ENCODE measurements at places on chromosomes 11 and 22.
A peak's percentile ranks its signal among the peaks of the same experiment; 100 is the strongest.

GRCh38 chr11:64910451-64911093 lies 6.4 kb downstream of the ATG2A start:
- DNase-seq, result no peak

DNA sequence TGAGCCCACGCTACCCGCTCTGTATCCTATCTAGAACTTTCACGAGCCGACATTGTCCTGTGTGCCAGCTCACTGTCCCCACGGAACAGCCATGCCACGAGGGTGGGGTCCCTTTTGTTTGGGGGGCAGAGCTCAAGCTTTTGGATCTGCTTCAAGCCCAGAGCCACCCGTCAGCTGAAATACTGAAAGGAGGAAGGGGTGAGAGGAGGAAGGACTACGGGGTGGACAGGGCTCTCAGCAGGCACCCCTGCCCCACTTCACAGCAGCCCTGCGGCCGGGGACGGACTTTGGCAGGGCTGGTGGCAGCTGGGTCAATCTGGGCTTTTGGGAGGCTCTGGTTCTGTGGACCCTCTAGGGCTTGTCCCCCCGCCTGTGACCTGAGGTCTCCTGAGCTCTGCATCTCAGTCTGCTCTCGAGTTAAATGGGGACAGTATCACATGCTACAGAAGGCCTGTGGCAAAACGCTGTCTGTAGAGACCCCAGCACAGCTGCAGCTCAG lies 30.0 kb upstream of the MUC5AC start:
- no peak for DNase-seq

DNA sequence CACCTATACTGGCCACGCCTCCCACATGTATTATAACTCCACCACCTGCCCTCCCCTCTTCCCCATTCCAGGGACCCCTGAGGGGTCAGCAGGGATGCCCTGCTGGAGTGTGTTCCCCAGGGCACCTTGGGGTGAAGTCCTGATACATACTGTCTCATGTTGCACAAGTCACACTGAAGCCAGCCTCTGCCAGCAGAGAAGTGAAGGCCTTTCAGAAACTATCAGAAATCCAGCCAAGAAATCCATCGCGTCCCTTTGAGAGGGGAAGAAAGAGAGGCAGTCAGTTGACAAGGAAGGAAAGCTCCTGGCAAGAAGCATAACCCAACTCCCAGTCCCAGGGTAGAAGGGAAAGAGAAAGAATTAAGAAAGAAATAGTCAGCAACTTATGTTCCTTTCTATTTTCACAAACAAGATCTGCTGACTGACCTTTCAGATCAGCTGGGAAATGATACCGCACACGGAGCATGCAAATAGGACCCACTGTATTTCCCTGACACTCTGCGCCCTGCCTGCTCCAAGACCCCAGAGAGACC lies 45.2 kb downstream of the SC5D start:
- no peak for DNase-seq

- DNase-seq, result no peak
Measured at GRCh38 chr11:46286789-46287188, 9.3 kb downstream of the CREB3L1 start.

DNA sequence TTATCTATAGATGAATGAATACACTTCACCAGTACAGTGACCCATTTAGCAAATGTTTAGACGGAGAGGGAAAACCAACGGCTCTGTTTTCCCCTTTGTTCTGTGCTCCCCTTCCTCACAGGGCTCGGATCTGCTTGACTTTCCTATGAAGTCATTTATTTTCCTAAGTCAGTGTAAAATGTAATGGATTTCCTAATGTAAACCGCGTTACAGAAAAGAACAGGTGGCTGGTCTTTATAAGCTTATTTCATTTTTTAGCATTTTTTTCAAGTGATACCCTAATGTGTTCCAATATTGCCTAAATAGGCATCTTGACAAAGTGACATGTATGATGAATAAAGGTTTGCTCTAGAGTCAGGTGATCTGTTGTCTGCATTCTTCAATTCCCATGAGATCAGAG lies 207.5 kb downstream of the PGR start:
- DNase-seq, result no peak

GRCh38 chr11:86805873-86806310 lies 5.5 kb downstream of the PRSS23 start:
- no peak for DNase-seq

DNA sequence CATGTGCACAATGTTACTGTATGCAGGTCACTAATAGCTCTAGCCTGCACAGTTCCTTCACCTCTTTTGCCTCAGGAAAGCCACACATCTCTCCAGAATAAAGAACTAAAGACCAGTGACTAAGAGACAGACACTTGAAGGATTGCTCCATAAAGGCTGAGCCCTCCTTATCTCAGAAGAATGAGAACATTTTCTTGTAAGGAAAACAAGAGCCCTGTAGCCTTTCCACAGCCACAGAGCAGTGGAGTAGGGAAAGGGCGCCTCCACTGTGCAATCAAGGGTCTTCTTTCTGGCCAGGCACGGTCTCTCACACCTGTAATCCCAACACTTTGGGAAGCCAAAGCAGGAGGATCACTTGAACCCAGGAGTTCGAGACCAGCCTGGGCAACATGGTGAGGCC lies 202.6 kb upstream of the TMEM45B start:
- DNase-seq, result no peak

GRCh38 chr11:17351172-17351509 lies 459 bp upstream of the NCR3LG1 start:
- no peak for DNase-seq

DNA sequence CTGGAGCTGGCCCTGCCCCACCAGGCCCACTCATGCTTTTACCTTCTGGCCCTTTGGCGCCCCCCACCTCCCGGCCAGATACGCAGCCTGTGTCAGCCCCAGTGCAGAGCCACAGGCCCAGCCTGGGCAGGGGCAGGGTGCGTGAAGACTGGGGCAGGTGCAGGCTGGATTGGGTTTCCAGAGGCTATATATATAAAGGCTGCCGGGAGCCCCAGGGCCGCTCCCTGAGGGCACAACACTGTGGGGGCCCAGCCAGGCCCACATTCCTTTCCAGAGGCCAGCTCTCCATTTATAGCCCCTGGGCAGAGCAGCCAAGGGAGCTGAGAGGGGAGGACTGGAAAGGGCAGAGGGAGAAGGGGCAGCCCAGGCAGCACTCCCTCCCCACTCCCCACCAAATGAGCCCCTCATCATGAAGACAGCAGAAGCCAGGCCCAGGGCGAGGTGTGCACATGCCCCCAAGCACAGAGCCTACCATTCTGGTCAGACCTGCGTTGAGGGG lies 5.0 kb upstream of the MYOD1 start:
- DNase-seq, result no peak

DNA sequence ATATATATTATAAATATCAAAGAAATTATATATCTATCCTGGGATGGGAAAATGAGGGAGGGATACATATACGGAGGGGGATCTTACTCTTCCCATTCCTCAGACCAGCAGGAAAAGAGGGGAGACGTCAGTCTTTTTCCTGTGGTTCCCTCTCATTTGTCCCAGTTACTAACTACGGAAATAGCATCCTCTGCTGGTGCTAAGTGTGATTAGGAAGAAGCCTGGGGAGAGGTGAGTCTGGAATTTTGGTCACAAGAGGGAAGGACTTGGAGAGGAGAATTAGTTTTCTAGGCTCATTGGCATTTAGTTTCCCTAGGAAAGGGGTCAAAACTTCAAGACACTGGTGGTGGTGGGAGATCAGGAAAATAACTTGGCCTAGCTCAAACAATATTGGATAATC lies 11.6 kb downstream of the MED19 start:
- DNase-seq, result no peak

- no peak for DNase-seq
Measured at GRCh38 chr22:44088976-44089570, 65.0 kb downstream of the PARVB start.

DNA sequence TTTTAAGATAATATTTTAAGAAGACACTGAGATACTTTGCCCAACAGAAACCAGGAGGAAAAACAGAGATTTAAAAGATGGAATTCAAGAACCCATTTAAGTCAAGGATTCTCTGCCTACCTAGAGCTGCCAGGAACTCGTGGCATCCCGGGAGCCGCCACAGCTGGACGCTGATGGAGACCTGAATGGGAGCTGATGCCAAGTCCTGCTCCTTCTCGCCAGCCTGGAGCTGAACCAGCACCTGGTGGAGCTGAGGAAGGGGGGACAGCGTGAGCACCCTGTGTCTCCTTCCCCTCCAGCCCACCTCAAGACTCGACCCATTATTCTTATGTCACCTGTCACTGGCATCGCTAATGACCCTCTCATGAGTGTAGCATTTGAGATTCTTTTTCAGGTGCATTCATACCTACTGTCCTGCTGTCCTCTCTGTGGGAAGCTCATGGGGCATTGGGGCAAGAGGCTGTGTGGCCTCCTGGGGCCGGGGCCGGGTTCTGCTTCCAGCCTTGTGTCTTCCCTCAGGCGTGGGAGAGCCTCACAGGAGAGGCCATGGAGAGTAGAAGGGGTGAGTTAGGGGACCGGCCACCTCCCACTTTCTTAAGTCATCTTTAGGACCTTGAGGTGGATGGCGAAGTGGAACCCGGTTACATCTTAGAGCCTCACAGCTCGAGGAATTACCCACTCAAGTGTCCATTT lies 70.8 kb upstream of the PITPNB start:
- DNase-seq, result no peak

GRCh38 chr11:126352163-126352562 lies 3.3 kb upstream of the ST3GAL4 start:
- DNase-seq, result no peak

DNA sequence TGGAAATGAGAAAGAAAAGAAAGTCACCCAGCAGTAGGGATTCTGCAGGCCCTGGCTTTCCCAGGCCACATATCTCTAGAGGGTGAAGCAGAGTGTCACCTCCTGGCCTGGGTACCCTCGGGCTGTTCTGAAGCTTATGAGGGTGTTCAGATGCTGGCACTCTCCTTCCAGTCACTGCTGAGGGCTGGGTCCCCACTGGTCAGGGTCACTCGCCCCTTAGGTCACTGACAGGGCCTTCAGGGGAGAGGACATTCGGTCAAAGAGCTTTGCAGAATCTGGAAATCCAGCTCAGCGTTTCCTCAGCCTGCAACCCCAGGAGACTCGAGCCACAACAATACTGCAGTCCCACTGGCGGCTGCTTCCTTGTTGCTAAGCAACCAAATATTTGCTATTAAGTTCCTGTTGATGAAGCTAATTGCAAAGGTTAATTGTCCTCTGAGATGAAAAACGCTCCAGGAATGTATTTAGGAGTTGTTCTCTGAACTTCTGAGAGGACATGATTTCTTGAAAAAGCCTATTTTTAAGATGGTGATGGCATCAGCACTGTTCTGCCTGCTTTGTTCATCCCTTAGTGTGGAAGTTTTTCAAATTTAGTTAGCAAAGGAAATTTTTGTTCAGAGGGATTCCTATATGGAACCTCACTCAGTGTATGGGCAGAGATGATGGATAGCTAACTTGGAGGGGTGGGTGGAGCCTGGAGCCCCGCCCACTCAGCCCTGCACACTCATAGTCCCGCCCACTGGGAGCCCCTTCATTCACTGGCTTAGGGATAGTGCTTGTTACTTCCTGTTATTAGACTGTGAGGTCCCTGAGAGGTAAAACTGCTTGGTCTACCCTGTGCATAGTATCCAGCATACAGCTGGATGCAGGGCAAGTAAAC lies 109.2 kb downstream of the CSNK2A3 start:
- peak; percentile 28 for DNase-seq

GRCh38 chr22:17853073-17853472 lies 78.8 kb upstream of the BID start:
- DNase-seq, result no peak

DNA sequence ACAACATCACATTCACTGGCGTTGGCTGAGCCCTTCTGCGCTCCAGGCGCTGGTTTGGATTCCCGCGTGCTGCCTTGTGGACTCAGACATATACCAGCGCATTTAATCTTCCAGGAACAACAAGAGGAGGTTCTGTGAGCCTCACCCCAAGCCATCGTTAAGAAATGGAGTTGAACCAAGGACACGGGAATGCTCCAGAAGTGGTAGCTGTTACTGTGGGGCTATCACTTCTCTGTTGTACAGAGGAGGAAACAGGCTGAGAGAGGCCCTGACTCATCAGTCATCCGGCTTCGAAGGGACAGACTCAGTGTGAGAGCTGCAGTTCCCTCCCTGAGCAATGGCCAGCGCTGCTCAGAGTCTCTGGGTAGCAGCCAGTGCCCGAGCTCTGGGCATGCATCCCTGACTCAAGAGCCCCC lies 291.3 kb downstream of the TBC1D22A start:
- peak; percentile 50 for DNase-seq

DNA sequence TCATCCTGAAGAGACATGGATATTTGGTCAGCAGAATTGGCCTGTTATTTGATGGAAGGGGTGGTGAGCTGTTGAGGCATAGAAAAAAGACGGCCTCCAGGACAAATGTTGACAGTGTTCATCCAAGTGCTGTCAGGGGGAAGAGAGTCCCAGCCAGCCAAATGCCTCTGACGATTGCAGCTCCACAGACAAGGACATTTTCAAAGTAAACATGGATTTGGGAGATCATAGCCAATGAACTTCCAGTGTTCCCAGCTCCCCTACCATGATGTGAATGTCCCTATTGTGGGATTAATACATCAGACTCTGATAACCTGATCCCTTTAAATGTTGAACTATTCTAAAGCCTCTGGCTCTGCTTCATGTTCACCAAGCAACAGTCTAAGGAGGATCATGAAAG lies 31.2 kb upstream of the PSMA1 start:
- no peak for DNase-seq

DNA sequence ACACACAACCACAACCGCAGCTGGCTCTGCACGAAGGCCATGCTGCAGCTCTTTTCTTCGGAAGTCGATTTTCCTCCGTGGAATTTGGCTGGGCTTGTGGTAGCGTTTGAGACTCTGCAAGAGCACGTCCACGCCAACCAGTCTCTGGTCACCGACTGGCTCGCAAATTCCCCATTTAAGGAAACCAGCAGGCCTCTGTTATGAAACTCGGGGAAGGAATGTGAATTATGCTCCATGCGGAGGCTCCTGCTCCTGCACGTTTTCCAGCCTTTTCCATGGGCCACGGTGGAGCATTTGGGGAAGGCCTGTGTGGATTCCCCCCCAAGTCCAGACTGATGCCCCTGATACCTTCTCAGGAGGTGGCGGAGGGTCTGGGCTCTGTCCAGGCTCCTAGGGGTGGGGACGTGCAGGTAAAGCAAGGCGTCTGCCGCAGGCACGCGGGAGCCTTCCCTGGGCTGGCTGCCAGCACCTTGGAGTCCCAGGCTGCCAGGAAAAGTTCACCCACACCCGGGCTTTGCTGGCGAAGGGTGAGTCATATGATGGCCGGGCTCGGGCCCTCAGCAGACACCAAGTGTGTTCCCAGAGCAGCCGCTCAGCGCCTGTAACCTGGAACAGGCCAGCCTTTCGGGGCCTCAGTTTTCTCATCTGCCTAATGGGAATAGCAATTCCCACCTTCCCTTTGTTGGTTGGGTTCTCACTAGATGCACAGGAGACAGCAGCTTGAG lies 41.9 kb downstream of the LRP5 start:
- no peak for DNase-seq

DNA sequence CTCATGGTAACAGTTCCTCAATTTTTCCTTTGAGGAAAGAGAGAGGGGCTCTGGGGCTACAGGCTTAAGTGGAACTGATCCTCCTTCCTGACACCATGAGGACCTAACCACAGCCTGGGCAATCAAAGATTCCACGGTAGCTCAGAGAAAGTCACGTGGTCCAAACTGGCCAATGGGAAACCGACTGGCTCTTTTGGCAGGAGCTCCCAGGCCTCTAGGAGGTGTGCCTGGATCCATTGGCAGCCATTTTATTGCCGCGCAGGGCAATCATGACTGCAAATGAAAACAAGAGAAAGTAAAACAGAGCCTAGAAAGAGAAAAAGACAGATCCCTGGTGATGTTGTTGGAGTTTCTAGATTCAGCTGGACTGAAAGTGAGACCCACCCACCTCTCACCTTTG lies 27.3 kb upstream of the ASPHD2 start:
- no peak for DNase-seq

Measured in NCI-H510A treated with DMSO at 0.1 percent for 48 hours (cell line).